Spleen (tissue), 13 donors: ENCODE measurements at places on chromosomes 4 and X. TPM values are rescaled to one million over a fixed set of nuclear protein-coding genes. Genes with fewer than 3 reads are reported as not detected.

Gene UCP1
- not detected for total RNA-seq

Gene RAB9B
- 0.92 TPM for total RNA-seq

DNA sequence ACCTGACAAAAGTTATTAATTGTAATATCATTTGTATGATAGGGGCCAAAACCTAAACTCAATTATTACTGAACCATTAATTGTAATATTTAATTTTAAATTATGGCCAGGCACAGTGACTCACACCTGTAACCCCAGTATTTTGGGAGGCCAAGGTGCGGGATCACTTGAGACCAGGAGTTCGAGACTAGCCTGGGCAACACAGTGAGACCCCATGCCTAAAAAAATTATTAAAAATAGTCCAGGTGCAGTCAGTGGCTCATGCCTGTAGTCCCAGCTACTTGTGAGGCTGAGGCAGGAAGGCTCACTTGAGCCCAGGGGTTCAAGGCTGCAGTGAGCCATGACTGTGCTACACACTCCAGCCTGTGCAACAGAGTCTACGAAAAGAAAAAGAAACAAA lies 18.0 kb downstream of the PPAT start:
- no peak for DNase-seq

Gene MAGEE2
- total RNA-seq: not detected

Gene SSX1
- not detected for total RNA-seq

Gene IDUA
- total RNA-seq: 22.2 TPM

- no peak for DNase-seq
Measured at GRCh38 chrX:41661366-41662095, 27.2 kb upstream of the GPR34 start.

Gene SLC9A6
- total RNA-seq: 13.5 TPM

GRCh38 chrX:2383144-2383543 lies 117.6 kb downstream of the DHRSX start:
- DNase-seq: no peak

DNA sequence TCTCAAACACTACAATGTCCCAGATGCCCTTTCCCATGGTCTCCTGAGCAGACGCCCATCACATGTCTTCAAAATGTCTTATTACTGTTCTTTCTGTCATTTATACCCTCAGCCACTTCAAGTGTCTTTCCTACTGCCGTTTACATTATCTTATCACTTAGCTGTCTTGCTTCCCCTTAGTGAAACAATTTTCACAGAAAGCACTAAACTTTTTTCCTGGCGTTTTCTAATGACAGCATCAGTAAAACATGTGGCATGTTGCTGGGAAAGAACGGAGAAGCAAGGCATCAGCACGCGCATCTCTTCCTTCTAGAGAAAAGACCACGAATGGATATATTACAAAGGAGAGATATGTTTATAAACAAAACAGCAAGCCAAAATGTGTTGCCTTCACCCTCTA lies 189.7 kb upstream of the SLIT2 start:
- DNase-seq: no peak

- peak; percentile 86 for DNase-seq
Measured at GRCh38 chr4:25842229-25842845, 20.5 kb downstream of the SEL1L3 start.

Gene FAAH2
- total RNA-seq: 3.5 TPM

Gene SULT1E1
- not detected for total RNA-seq

DNA sequence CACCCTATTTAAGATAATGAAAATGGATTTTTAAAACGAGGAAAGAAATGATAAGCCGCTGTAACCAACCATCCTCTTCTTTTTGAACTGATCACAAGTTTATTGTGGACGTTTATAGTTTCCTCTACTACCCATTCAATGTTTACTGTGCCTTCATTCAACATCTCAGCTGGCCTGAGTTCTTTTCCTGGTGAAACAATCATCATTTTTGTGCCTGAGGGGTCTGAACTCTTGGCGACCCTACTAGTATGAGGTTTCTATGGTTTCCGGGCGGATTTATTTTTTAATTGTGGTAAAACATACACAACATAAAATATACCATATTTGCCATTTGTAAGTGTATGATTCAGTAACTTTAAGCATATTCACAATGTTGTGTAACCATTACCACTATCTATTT lies 100.7 kb downstream of the SPRY1 start:
- DNase-seq: no peak

DNA sequence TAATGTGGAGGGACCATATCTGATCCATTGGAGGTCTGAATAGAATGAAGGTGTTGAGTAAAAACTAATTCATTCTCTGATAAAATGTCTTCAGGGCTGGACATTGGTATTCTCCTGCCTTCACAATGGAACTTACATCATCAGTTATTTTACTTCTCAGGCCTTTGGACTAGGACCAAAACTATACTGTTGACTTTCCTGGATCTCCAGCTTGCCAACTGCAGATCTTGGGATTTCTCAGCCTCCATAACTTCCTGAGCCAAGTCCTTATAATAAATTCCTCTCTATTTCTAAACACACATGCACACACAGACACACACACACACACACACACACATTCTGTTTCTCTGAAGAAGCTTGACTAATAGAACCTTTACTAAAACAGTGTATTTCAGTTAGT lies 1858.6 kb upstream of the ADGRL3 start:
- DNase-seq: no peak

Gene ETDA
- not detected for total RNA-seq

- no peak for DNase-seq
Measured at GRCh38 chr4:78426972-78427371, 124.6 kb upstream of the ANXA3 start.

GRCh38 chr4:162485486-162485885 lies 321.7 kb upstream of the FSTL5 start:
- DNase-seq: no peak

Gene CT45A1
- total RNA-seq: not detected

Gene CTBP1
- 182 TPM for total RNA-seq

- DNase-seq: no peak
Measured at GRCh38 chr4:36824682-36825081, 419.9 kb upstream of the NWD2 start.

Gene FAM193A
- total RNA-seq: 31.4 TPM

- no peak for DNase-seq
Measured at GRCh38 chr4:185096032-185096653, 46.9 kb upstream of the SLC25A4 start.

Gene APELA
- total RNA-seq: not detected

DNA sequence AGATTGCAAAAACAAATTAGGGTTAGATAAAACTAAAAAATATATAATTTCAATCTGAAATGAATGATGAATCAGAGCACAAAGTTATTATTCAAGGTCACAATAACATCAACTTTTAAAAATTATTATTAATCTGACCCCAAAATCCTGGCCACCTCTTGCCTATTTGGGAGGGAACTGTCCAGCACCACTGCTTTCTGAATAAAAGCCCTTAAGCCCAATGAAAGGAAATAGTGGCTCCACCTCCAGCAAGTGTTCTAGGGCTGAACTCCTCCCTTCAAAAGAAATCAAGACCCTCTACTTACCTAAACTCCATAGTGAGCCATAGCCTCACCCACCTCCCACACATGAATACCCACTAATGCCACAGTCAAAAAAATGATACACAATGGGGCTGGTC lies 208.2 kb downstream of the PARM1 start:
- no peak for DNase-seq

Gene HGFAC
- not detected for total RNA-seq

GRCh38 chr4:144300616-144301015 lies 160.1 kb upstream of the GYPA start:
- DNase-seq: no peak

Gene ARMCX2
- total RNA-seq: 42.8 TPM

Gene TCEAL5
- not detected for total RNA-seq

Gene ASB11
- not detected for total RNA-seq

DNA sequence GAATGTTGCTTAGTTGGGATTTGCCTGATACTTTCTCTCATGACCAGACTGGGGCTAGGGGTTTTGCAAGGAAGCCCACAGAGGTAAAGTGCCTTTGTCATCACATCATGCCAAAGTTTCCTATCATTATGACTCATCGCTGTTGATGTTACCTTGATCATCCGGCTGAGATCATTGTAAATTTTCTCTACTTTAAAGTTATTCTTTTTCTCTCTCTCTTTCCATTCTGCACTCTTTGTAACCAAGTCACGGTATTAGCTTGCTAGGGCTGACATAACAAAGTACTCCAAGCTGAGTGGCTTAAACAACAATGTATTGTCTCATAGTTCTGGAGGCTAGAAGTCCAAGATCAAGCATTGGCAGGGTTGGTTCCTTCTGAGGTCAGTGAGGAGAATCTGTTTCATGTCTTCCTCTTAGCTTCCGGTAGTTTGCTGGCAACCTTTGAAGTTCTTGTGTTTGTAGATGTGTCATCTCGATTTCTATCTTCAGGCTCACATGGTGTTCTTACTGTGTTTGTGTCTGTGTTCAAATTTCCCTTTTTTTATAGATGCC lies 113.0 kb downstream of the DTHD1 start:
- DNase-seq: no peak

GRCh38 chr4:176339936-176340761 lies 20.4 kb downstream of the SPCS3 start:
- no peak for DNase-seq

- no peak for DNase-seq
Measured at GRCh38 chr4:156330436-156331031, 376.9 kb upstream of the CTSO start.

Gene FRG2
- not detected for total RNA-seq

DNA sequence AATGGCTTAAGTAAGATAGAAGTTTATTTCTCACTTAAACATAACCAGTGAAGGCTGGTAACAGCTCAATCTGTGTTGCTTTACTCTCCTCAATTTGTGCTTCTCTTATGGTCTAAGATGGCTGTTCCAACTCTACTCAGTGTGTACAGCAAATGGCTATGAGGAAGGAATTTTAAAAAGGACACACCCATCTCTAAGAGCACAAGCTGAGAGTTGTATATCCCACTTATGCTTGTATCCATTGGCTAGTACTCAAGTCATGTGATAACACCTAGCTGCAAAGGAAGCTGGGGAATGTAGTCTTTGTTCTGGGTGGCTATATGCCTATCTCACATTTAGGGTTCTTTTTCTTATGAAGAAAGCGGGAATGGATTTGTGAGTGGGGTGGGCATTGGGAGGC lies 63.3 kb downstream of the GPAT3 start:
- no peak for DNase-seq

Gene FGF13
- 9.0 TPM for total RNA-seq

DNA sequence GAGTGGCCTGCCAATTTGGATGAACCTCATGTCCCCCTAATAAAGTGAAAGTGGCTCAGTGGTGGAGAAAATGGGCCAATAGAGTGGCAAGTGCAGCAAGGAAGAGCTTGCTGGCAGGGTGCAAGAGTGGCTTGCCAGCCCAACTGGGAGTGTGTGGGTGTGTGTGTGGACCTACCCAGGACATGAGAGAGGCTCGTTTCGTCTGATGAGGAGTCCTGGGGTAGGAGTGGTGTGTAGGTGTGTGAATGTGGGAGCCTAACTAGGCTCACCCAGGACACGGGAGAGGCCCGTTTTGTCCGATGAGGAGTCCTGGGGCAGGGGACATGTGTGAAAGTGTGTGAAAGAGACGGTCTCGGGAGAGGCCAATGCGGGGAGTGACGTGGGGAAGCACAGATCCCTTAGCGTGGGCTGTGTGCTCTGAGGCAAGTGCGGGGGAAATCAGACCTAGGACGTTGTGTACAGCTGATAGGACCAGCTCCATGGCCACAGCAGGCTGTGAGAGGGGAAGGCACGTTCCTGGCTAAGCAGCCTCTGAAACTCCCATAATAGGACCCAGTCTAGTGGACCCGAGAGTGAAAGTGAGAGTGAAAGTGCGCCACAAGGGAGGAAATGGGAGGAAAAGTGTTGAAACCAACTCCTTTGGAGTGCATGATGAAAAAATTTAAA lies 5.3 kb downstream of the GAGE10 start:
- peak; percentile 78 for DNase-seq
